SIG-M5 (cell line): ENCODE measurements at places on chromosomes 5 and 9.

- DNase-seq: no peak
Measured at GRCh38 chr9:16575986-16576245, 294.6 kb downstream of the BNC2 start.

GRCh38 chr9:90025816-90026215 is 421.0 kb downstream of the GADD45G start:
- no peak for DNase-seq

- no peak for DNase-seq
Measured at GRCh38 chr9:33101104-33101951, 24.9 kb upstream of the SMU1 start.

- DNase-seq: no peak
Measured at GRCh38 chr9:89436963-89437625, 60.8 kb downstream of the SEMA4D start.

DNA sequence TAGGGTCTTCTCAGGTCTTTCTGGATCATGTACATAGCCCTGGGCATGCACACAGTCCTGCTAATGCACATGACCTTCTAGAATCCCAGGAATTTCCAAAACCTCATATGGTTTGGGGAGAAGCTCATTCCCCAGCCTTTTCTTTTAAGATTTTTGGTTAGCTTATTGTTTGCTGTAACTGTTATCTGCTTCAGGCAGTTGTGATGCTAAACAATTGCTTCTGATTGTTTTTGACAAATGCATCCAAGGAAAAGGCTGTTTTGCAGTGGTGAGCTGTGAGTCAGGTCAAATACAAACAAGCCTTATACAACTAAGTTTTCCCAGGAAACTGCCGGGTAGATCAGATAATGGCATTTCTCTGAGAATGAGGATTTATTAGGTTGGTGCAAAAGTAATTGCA is 32.7 kb downstream of the SMC5 start:
- no peak for DNase-seq

DNA sequence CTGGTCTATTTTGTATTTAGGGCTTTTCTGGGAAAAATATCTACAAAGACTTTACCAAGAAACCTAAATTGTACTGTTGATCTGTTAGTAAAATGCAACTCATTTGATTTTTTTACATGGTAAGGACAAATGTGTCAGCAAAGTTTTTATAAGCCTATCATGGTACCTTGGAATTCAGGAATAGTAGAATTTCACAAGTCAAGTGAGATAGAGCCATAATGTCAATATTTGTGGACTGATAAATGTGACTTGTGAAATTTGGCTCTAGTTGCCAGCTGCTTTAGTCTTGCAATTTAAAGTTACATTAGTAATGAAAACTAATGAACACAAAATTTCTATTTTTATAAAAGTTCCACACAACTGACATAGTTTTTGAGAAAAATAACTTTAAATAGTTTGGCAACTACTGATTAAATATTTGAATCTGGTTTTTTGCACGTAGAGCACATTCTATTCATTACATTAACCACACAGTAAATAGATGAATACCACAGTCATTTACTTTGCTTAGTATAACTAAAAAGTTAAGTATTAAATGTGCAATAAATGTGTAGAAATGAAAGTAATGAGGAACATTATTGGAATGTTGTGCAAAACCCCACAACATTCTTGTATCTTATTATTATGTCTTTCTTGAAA is 41.2 kb upstream of the RIOK2 start:
- no peak for DNase-seq

GRCh38 chr5:3853362-3853761 is 257.7 kb downstream of the IRX1 start:
- DNase-seq: no peak

- no peak for DNase-seq
Measured at GRCh38 chr5:143800715-143801114, 11.2 kb upstream of the HMHB1 start.

DNA sequence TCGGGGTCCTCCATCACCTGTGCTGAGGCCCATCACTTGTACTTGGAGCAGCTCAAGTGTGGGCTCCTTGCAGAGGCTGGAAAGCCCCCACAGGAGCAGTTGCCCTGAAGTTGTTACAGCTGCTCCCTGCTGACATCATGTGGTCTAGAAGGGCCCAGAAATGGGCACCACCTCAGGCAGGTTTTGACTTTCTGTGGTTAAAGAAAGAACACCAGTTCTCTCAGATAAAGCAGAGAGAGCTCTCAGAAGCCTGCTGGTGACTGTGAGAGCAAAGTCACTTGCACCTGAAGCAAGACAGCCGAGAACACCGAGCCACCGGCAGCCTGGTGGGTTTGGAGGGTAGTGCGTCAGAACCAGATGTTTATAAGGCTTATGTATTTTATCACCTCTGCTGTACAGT is 70.4 kb downstream of the MVB12B start:
- no peak for DNase-seq

DNA sequence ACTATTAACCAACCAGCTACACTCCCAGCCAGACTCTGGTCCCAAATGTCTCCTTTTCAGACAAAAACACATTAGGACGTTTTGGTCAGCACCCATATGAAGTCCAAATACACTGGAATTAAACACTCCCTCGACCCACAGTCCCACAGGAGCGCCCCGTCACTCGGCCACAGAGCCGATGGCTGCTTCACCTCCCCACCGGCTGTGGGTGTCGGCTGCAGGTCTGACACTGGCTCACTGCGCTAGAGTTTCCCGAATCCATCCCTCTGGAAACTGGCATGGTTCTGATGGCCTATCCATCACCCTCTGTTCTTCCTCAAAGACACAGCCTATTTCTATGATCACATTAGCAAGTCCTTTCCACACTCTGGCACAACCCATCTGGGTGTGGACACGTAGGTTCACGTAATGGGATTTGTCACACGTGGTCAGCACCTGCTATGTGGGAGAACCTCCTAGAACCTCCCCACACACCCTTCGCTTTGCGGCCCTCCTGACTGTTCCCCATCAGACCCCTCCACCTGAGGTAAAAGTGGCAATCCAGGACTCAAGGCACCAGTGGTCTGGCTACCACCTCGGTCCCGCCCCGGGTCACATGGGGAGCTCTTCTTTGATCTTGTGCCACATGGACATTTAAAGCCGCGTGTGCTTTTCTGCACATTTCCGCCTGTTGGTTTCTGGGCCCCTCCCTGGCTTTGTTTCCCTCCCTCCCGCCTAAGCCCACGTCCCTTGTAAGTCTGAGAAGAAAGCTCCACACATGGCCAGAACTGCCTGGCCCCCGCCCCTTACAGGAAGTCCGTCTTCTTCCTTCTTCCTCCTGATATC is 131.1 kb upstream of the PHYKPL start:
- no peak for DNase-seq

DNA sequence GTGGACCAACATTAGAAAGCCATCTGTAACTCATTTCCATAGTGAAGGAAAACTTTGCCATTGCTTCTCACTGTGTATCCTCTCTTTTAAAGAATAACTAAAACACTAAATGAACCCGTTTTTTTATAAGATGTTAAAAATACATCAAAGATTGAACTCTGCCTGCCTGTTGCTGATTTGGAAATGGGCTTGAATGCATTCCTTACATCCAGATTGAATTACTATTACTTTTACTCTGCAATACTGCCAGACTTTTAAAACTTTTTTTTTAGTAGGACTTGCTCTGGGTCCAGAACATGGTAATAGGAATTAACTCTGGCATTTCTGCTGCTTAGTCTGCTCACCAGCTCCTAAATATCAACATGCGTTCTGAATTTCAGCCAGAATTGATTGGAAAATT is 176.8 kb upstream of the PAPPA start:
- DNase-seq: no peak

DNA sequence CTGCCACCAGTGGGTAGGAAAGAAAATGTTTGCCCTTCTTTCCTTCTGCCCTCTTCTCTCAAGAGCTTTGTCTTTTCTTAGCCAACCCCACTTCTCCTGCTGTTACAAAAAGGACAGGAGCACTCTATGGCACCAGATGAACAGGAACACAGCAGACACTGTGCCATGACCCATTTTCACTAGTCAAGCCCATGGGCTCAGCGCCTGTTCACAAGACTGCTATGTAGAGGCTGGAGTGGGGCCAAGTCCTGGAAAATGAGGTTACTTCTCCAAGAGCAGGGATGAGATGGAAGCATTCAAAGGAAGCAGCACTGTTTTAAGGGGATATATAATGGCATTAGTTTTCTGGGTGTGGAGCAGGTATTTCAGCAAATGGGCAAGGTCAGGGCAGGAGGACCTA is 46.8 kb upstream of the GRAMD2B start:
- DNase-seq: no peak

DNA sequence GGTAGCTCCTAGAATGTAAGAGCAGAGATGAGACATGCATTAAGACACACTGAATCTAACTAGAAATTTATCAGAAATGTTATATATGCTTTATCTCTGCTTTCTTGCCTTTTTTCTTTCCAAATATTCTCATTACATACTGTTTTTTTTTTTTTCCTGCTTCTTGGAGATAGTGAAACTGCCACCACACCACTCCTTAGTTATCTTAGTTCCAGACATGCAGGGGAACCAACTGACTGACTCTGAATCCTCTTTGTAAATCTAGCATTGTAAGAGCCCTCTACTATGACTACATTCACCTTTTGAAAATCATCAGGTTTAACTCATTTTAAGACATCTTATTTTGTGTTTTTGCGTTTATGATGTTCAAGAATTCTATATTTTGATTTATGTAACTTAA is 181.3 kb upstream of the ST8SIA4 start:
- DNase-seq: no peak

DNA sequence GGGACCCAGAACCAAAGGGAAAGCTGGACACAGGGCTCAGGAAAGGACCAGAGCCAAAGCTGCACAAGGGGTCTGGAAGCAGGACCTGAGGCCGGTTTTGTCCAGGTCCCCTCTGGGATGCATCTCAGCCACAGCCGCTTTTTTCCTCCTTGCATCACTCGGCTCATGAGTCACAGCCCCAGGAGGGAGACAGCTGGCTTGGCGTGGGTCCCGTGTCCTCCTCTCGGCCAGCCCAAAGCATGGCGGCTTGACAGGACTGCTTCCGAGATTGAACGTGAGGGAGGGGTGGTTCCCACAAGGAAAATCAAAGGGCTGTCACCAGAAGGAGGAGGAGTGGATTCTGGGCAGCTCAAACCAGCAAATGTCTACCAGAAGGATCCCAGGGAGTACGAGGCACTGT is 56.7 kb upstream of the CPLX2 start:
- no peak for DNase-seq

- DNase-seq: no peak
Measured at GRCh38 chr5:59327191-59327980, 566.1 kb downstream of the PDE4D start.

DNA sequence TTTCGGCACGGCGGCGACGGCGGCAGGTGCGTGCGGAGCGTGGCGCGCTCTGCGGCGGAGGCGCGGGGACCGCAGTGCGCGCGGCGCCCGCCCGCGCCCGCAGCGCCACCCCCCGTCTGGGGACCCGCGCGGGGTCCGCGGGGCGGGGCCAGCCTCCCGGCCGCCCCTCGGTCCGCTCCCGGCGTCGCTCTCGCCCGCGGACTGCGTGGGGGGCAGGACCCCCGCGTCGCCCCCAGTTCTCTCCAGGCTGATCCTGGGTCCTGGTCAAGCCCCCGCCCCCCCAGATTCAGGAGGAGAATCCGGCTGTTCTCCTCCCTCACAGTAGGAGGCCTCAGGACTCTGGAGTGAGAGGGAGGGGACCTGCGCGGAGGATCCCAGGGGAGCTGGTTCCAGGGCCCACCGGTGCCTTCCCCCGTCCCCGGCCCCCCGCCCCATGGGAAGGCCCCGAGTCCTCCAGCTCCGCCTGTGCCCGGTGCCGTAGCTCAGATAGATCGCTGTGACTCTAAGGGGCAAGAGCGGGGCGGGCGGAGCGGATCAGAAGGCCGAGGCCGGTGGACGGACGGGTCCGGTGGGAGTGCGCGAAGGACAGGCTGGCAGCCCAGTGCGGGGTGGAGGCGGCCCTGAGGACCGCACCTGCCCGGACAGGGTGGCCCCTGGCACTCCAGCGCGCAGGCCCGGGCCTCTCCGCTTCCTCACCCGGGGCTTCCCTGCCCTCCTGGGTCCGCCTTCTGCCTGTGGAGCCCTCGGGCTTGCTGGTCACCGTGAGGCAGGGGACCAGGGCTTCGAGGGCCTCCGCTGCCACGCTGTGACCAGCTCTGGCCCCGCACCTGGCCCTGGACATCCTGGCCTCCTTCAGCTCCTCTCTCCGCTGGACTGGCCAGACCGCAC is at the start of gene RNF208:
RNF208 (minus strand) TSS at position 51 of the 888 bp plus-strand sequence. CDS start 1,028 bp downstream, outside the sequence.
- no peak for DNase-seq

DNA sequence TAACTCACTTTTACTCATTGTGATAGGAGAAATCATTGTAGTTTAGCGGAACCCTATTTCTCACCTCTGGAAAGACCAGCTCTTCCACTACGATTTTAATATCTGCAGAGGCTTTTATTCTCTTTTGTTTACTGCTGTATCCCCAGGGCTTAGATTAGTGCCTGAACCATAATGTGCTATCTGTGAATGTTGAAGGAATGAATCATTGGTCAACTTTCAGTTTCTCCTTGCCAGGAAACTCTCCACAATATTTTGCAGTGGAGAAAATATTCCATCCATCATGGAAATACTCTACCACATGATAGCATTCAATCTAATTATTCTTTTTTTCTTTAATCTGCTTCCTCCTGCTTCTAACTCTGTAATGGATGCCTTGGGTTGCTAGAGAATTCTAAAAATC is 263.5 kb upstream of the PTPRD start:
- no peak for DNase-seq

- DNase-seq: no peak
Measured at GRCh38 chr5:150014456-150014855, 13.9 kb downstream of the HMGXB3 start.
